ENCODE measurements at places on chromosomes 2 and 18. TPM values are rescaled to one million over a fixed set of nuclear protein-coding genes. Genes with fewer than 3 reads are reported as not detected.

DNA sequence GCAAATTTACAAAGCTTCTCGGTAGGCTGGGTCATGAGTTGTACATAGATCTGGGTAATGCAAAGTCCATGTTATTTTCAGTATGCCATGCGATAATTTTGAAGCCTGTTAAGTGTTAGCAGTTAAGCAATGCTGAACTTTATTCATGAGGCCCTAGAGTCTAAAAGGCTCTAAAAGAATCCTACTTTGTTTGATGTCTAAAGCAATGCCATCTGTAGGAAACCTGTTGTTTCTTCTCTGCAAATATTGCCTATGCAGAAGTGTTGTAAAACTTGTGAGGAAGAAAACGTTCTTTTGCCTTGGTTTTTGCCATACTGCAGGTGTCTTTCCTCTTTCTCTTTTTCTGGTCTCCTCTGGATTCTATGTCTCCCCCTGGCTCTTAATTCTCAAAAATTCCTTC lies 9.1 kb downstream of the ARHGAP15 start:
- H3K27me3 ChIP-seq = no peaks in the 10 kb centered on the region
- H3K27ac ChIP-seq = no peak overlapping the region
- no peak for DNase-seq
- no peaks in the 10 kb centered on the region for H3K36me3 ChIP-seq
- H3K4me3 ChIP-seq = no peak overlapping the region
- H3K4me1 ChIP-seq = no peaks in the 10 kb centered on the region

The CPS1 gene
- total RNA-seq = 15.7 TPM

The SLC8A1 gene
- total RNA-seq = 2.5 TPM

GRCh38 chr18:39421276-39421675 lies 1855.7 kb upstream of the CELF4 start:
- H3K27me3 ChIP-seq = no peaks in the 10 kb centered on the region
- no peak overlapping the region for H3K27ac ChIP-seq

DNA sequence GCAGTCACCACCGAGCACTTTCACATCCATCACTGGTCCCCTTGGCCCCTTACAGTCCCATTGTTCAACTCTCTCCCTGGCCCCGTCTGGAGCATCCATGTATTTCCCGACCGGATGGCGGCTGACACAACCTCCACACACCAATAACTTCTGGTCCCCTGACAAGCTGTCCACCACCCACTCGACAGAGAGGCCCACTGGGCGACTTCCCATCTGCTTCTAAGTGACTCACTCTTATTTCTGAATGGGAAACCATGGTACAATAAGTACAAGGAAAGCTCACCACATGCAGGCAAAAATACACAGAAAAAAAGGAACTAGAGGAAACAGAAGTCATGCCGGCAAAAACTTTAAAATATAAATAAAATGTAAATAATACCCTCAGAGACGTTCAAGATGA lies 82.9 kb upstream of the RAB12 start:
- H3K36me3 ChIP-seq = no peaks in the 10 kb centered on the region
- H3K27ac ChIP-seq = no peak overlapping the region

GRCh38 chr2:233164967-233165366 lies 86.5 kb upstream of the ATG16L1 start:
- no peak for DNase-seq
- H3K27me3 ChIP-seq = no peaks in the 10 kb centered on the region
- H3K27ac ChIP-seq = no peak overlapping the region
- peaks cover 16% of the 10 kb centered on the region for H3K4me1 ChIP-seq
- no peak overlapping the region for H3K4me3 ChIP-seq

The INO80C gene
- 16.3 TPM for total RNA-seq

- no peaks in the 10 kb centered on the region for H3K36me3 ChIP-seq
- no peaks in the 10 kb centered on the region for H3K4me1 ChIP-seq
- no peaks in the 10 kb centered on the region for H3K27me3 ChIP-seq
- no peak for DNase-seq
- H3K4me3 ChIP-seq = no peak overlapping the region
- H3K27ac ChIP-seq = no peak overlapping the region
Observed at GRCh38 chr18:61292280-61293035, 40.8 kb upstream of the CDH20 start.

DNA sequence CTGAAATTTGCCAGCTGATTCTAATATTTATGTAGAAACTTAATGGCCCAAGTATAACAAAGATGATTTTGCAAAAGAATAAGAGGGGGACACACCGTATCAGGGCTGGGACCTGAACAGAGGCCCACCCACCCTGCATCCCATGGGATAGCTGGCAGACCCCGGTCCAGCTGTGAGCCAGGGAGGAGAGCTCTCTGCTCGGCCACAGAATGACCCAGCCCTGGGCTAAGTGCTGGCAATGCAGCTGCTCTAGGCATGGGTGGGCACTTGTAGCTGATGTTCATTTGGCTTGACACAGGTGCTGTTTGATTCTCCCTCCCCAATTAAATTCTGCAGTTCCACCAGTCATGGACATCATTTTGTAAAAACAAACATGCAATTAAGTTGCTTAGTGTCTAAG lies 522.8 kb upstream of the RAB6C start:
- no peaks in the 10 kb centered on the region for H3K27me3 ChIP-seq
- H3K27ac ChIP-seq = no peak overlapping the region
- H3K4me3 ChIP-seq = no peak overlapping the region
- H3K36me3 ChIP-seq = no peaks in the 10 kb centered on the region

DNA sequence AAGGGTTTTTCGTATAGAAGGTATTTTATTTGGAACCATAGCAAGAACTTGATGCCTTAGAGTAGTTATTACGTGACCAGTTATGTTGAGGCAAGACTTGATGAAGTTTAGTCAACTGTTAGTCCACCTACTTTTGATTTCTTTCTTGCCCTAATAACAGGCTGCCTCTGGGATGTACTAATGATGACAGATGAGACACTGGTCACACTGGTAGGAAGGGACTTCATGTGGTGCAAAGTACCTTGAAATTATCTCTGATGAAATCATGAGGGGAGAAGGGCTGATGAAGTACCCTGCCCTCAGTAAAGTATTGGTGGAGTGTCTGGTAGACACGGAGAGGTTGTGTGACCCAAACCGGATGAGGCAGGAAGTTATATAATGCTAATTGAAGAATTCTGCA lies 5.4 kb downstream of the DIS3L2 start:
- no peaks in the 10 kb centered on the region for H3K27me3 ChIP-seq
- H3K4me1 ChIP-seq = no peaks in the 10 kb centered on the region
- H3K4me3 ChIP-seq = no peak overlapping the region

GRCh38 chr2:105782646-105783045 lies 37.9 kb downstream of the NCK2 start:
- DNase-seq = no peak
- H3K36me3 ChIP-seq = no peaks in the 10 kb centered on the region
- H3K27me3 ChIP-seq = no peaks in the 10 kb centered on the region

GRCh38 chr2:229610333-229610732 lies 104.0 kb downstream of the DNER start:
- H3K4me3 ChIP-seq = no peak overlapping the region
- no peak for DNase-seq
- H3K36me3 ChIP-seq = no peaks in the 10 kb centered on the region
- H3K27ac ChIP-seq = no peak overlapping the region

DNA sequence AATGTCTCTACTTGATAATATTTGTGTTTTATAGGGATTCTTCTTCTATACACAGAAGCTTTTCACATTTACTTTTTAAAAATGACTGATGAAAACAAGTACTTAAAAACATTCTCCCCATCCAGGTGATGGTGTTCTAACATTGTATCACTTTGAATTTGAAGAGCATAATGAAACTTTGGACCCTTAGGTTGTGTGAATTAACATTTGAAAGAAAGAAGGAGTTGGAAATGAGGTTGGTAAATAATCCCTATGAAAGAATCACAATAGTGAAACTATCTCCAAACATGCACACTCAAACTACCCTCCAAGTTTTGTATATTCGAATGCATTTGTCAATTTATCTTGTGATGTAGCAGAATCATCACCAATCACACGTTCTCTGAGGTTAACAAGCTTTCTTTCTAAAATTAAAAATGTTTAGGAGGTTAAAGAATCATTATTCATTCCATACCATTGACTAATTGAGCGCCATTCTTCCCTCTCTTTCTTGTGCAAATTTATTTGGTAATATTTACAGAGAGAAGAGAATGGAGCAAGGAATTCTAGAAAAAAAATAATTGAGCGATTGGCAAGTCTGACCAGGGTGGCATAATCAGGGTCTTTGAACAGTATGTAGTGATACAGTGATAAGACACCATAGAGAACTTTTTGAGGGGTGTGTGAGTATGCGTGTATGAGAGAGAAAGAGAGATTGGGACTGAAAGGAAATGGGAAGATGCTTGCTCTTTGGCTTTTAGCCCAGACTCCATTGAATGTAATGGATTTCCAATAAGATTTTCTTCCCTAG lies 260.0 kb upstream of the NRXN1 start:
- DNase-seq = peak; percentile 40
- H3K4me3 ChIP-seq = peak overlapping the region; percentile 3
- no peaks in the 10 kb centered on the region for H3K27me3 ChIP-seq

DNA sequence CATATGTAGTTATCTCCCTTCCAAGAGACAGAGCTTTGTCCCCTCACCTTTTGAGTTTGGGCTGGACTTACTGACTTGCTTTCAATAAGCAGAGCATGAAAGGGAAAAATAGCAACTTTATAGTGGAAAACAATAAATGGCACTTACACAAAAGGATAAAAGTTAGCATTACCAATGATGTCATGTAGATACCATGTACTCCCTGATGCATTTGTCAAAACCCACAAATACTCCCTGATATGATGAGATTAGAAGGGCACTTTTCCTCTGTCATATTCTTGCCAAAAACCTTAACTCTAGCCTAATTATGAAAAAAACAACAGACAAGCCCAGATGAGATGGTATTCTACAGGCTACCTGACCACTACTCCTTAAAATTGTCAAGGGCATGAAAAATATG lies 16.0 kb downstream of the HIBCH start:
- peaks cover under 1% of the 10 kb centered on the region for H3K36me3 ChIP-seq
- H3K27ac ChIP-seq = no peak overlapping the region
- peaks cover 11% of the 10 kb centered on the region for H3K4me1 ChIP-seq
- DNase-seq = no peak

The SRD5A2 gene
- 0.03 TPM for total RNA-seq

- H3K27ac ChIP-seq = no peak overlapping the region
- H3K27me3 ChIP-seq = no peaks in the 10 kb centered on the region
- no peaks in the 10 kb centered on the region for H3K4me1 ChIP-seq
Observed at GRCh38 chr18:35711227-35711626, 129.7 kb downstream of the GALNT1 start.

- H3K27ac ChIP-seq = no peak overlapping the region
- no peak overlapping the region for H3K4me3 ChIP-seq
- H3K4me1 ChIP-seq = peaks cover 59% of the 10 kb centered on the region
Observed at GRCh38 chr2:176814740-176815367, 397.7 kb upstream of the HNRNPA3 start.

The HOXD4 gene
- total RNA-seq = not detected

- H3K27me3 ChIP-seq = no peaks in the 10 kb centered on the region
- no peaks in the 10 kb centered on the region for H3K36me3 ChIP-seq
- H3K27ac ChIP-seq = no peak overlapping the region
- DNase-seq = no peak
- H3K4me1 ChIP-seq = no peaks in the 10 kb centered on the region
- H3K4me3 ChIP-seq = no peak overlapping the region
Observed at GRCh38 chr2:37558623-37559022, 112.8 kb downstream of the CDC42EP3 start.

The ABCB11 gene
- total RNA-seq = not detected

DNA sequence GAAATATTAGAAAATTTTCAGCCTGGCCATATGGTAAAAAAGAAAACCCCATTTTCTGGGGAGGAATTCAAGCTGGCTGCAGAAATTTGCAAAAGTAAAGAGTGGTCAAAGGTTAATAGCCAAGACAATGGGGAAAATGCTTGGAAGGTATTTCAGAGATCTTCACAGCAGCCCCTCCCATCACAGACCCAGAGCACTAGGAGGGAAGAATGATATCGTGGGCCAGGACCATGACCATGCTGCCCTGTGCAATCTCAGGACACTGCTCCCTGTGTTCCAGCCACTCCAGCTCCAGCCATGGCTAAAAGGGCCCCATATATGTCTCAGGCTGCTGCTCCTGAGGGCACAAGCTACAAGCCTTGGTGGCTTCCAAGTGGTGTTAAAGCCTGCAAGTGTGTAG lies 93.9 kb upstream of the AGAP1 start:
- H3K27me3 ChIP-seq = no peaks in the 10 kb centered on the region
- H3K4me3 ChIP-seq = no peak overlapping the region
- peak; percentile 44 for DNase-seq
- 0 out of 2 replicates have a peak, but pooled peaks cover 5% of the 10 kb centered on the region for H3K4me1 ChIP-seq
- 0 out of 2 replicates have a peak, but pooled peaks cover 4% of the 10 kb centered on the region for H3K36me3 ChIP-seq

The TTLL4 gene
- total RNA-seq = 86.9 TPM
